Epithelial cell of prostate (primary cell): ENCODE measurements at places on chromosomes 11 and 22.
A peak's percentile ranks its signal among the peaks of the same experiment; 100 is the strongest.

- DNase-seq = no peak
Observed at GRCh38 chr22:49642331-49642730, 185.3 kb downstream of the BRD1 start.

- peak; percentile 16 for DNase-seq
Observed at GRCh38 chr22:38114484-38115398, 4.3 kb upstream of the BAIAP2L2 start.

DNA sequence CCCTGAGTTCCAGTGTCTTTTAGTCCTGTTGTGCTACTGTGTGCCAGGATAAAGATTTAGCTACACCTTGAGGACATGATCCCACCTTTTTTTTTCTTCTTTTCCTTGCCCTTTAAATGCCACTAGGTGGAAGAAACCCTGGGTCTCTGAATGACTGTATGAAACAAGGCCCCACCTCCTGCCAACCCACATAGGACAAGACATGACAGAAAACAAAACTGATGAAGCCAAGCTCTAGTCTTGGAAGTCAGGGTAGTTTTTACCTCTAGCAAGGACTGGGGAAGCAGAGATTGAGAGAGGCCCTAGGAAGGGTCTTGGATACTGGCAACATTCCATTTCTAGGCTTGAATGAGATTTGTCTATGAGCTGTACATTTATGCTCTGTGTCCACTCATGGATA, 410.7 kb downstream of the MIAT start:
- no peak for DNase-seq

DNA sequence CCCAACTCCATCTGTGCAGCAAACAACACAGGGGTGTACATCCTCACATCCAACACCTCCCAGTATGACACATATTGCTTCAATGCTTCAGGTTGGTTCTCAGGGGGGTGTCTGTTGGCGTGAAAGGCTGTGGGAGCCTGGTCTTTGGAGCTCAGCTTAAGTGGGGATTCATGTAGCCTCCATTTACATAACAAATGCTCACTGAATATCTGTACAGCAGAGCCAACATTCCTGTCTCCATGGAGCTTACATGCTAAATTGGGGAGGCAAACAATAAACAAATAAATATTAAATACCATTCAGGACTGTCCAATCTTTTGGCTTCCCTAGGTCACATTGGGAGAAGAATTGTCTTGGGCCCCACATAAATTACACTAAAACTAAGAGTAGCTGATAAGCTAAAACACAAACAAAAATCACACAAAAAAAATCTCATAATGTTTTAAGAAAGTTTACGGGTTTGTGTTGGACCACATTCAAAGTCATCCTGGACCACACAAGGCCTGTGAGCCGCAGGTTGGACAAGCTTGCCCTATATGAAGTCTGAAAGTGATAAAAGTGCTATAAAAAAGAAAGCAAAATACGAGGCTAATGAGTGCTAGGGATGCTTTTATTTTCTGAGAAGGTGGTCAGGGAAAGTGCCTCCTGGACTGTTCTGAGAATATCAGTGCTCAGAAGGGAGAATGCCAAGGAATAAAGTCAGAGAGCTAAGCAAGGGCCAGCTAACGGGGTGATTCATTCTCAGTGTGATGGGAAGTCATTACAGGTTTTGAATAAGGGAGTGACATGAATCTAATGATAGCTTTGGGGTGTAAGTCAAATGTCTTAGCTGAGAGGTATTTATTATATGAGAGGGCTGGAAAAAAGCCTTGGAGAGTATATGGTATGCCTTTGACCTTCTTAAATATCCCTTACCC, 41.6 kb downstream of the CD44 start:
- no peak for DNase-seq

DNA sequence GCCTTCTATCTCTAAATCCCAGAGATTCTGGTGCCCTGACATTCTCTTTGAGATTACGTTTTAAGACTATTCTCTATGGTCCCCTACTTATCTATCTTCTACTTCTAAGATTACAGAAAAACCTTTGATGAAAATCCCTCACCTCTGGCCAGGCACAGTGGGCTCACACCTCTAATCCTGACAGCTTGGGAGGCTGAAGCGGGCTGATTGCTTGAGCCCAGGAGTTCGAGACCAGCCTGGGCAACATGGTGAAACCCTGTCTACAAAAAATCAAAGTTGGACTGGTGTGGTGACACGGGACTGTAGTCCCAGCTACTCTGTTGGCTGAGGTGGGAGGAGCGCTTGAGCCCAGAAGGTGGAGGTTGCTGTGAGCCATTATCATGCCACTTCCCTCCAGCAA, 14.4 kb downstream of the NUP98 start:
- DNase-seq = no peak

GRCh38 chr11:19306179-19306944, 65.6 kb upstream of the E2F8 start:
- DNase-seq = no peak

- peak; percentile 98 for DNase-seq
Observed at GRCh38 chr11:2933375-2934020, 4.3 kb upstream of the PHLDA2 start.

DNA sequence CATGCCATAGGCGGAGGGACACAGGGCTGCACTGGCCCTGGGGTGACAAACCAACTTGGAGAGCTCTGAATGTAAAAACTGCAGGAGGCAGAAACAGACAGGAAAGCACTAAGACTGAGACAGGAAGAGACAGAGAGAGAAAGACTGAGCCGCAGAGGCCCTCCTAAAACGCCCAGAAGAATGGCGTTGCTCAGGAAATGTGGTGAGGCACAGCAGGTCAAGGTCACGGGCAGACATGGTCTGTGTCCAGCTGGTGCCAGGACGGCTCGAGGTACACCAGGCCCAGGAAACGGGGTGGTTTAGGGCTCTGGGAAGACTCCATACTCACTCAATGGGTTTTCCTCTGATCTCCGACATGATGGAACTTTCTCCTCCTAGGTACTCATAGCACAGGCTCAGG, 29.1 kb downstream of the MAFF start:
- DNase-seq = no peak

GRCh38 chr11:8209208-8209807, 40.5 kb upstream of the RIC3 start:
- DNase-seq = no peak

DNA sequence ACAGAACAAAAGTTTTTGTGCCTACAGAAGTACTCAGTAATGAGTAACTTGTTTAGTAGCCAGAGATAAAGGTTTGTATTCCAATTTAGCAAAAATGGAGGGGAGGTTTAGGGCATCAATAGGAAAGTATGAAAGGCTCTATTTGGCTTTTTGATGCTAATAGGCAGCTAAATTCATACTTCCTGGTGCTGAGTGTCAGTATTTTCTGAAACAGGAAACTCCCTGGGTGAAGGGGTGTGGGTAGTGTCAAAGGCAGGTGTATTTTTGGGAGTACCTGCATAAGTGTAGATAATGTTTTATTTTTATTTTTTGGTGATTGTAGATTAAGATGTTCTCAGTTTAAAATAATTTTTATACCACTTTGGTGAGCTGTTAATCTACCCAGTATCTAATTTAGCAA, 29.3 kb upstream of the MMP7 start:
- no peak for DNase-seq

GRCh38 chr22:23178512-23179254, 1.6 kb upstream of the BCR start:
- DNase-seq = no peak

- DNase-seq = no peak
Observed at GRCh38 chr22:40345271-40345670, 1.0 kb upstream of the ADSL start.

- DNase-seq = no peak
Observed at GRCh38 chr11:32985600-32985999, 30.1 kb upstream of the DEPDC7 start.

DNA sequence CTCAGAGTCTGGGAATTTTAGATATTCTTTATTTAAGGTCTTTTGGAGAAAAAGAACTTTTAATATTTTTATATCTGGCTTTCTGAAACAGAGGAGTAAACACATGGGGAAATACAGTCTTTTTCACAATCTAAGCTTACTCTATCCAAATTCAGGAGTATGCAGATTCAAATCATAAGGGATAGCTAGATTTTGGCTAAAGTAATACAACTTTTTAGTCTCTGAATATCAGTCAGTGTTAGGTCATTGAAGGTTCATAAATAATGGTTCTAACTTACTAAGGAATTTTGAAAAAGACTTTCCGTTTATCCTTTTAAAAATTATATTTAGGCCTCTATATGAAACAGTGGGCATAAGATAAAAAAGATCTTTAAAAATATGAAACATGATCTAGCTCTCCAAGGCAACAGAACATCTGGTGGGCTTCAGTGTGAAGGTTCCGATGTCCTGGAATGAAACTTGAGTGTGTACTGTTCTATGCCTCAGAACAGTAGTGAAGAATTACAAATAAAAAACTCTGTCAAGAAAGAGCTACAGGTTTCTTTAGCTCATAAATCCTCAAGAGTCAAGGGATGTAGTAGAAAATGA, 165.2 kb upstream of the PDGFD start:
- DNase-seq = no peak

- no peak for DNase-seq
Observed at GRCh38 chr11:8202516-8203413, 33.9 kb upstream of the RIC3 start.

- DNase-seq = peak; percentile 18
Observed at GRCh38 chr11:61554172-61554988, 26.5 kb downstream of the SYT7 start.

GRCh38 chr11:96279018-96279895, 63.7 kb downstream of the MAML2 start:
- peak; percentile 85 for DNase-seq

GRCh38 chr11:107683807-107684206, 28.0 kb downstream of the SLN start:
- no peak for DNase-seq

DNA sequence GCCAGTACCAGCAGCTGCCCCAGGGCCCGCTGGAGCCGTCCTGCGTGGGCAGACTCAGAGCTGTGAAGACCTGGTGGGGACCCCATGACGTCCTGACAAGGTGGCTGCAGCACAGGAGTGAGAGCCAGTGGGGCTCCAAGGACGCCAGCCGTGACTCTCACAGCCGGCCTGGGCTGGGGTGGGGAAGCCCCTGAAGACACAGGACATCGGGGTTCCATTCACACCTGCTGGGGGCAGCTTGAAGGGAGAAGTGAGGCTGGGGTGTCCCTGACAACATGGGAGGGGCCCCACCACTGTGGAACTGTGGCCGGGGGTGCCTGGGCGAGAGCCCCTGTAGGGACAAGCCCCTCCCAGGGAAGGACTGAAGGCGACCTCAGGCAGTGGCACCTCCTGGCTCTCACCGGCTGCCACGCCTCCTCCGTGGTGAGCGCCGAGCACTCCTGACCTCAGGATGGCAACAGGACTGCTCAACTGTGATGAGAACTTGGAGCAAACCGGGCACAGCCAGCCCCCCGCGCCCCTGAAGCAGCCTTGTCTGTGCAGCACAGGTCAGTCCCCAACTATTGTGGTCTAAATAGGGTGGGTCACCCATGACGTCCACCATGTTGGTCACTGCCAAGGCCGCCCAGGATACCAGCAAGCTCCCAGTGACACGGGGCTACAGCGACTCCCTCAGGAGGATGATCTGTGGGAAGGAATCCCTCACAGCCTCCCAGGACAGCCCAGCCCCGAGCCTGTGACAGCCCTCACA, 22.7 kb upstream of the IL17REL start:
- DNase-seq = no peak

GRCh38 chr11:26344647-26345046, 12.7 kb downstream of the ANO3 start:
- no peak for DNase-seq

- no peak for DNase-seq
Observed at GRCh38 chr11:36586543-36586942, 7.8 kb upstream of the IFTAP start.

DNA sequence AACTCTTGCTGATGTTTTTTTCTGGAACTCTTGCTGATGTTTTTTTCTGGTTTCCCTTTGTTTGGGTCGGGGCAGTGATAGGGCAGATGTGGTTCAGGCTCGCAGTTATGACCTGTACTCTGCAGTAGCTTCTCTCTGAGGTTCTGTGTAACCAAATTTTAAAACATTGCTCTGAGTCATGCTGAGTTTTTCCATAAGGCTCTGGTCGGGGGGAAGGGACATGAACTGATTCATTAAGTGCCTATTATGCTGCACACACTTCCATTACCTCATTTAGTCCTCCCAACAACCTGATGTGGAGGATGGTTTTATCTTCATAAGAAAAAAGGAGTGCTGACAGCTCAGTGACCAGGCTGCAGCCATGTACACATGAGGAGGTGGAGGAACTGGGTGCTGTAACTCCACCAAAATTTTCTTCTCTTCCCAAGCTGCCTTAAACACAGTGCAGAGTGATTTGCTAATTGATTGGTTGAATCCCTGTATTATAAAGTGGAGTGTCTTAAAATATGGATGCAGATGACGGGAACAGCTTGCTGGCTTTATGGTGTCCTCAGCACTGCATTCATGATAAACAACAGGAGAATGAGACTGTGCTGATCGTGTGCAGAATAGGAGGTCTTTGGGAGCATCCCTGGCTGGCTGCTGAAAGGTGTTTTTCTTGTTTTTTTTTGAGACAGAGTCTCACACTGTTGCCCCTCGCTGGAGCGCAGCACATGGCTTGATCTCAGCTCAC, 19.1 kb downstream of the TNRC6B start:
- peak; percentile 58 for DNase-seq

DNA sequence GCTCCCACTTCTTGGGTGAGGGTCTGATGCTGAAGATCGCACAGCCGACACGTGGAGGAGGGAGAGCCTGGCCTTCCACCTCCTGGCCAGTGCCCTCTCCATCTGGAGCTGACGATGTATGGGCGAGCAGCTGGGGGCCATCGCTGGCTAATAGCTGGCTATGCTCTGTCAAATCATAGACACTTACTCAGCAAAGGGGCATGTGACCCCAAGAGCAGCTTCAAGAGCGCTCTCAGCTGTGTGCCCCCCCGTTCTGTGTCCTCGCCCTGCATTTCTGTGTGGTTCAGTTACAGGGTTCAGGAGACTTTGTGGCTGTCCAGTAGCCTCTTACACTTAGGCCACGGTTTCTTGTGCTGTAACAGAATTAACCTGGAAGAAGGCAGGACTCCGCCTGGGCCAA, 26.4 kb downstream of the FBLN1 start:
- no peak for DNase-seq

DNA sequence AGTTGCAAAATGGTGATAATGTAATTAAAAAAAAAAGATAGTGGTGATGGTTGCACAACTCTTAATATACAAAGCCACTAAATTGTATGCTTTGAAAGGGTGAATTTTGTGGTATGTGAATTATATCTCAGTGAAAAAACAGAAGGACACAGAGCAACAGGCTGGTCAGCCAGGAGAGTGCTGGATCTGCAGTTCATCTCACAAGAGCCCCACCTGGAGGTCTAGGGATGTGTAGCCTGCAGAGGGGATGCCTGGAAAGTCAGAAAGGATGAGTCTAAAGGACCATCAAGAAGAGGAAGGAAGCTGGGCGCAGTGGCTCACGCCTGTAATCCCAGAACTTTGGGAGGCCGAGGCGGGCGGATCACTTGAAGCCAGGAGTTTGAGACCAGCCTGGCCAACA, 9.0 kb downstream of the POLR3H start:
- no peak for DNase-seq
